Uterus (tissue), 4 donors: ENCODE measurements at places on chromosomes 4 and X. TPM values are rescaled to one million over a fixed set of nuclear protein-coding genes. Genes with fewer than 3 reads are reported as not detected.
A peak's percentile ranks its signal among the peaks of the same experiment; 100 is the strongest.

Gene BMP3
- total RNA-seq = not detected

Gene TBC1D8B
- 5.3 TPM for total RNA-seq

Gene QRFPR
- not detected for total RNA-seq

DNA sequence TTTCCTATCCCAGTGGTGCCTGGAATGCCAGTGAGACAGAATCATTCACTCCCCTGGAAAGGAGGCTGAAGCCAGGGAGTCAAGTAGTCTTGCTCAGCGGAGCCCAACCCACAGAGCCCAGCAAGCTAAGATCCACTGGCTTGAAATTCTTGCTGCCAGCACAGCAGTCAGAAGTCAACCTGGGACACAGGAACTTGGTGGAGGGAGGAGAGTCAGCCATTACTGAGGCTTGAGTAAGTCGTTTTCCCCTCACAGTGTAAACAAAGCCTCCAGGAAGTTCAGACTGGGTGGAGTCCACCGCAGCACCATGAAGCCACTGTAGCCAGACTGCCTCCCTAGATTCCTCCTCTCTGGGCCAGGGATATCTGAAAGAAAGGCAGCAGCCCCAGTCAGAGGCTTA lies 283.2 kb upstream of the CPEB2 start:
- H3K4me1 ChIP-seq = no peaks in the 10 kb centered on the region
- H3K36me3 ChIP-seq = no peaks in the 10 kb centered on the region
- DNase-seq = no peak

- H3K27me3 ChIP-seq = no peaks in the 10 kb centered on the region
- no peak overlapping the region for H3K4me3 ChIP-seq
- no peaks in the 10 kb centered on the region for H3K36me3 ChIP-seq
- H3K27ac ChIP-seq = no peak overlapping the region
These were observed 44.1 kb upstream of the SH3RF1 start for GRCh38 chr4:169314906-169315305.

GRCh38 chr4:53494851-53495250 lies 96.4 kb downstream of the LNX1 start:
- no peaks in the 10 kb centered on the region for H3K27me3 ChIP-seq
- no peaks in the 10 kb centered on the region for H3K36me3 ChIP-seq
- no peak overlapping the region for H3K27ac ChIP-seq
- no peak overlapping the region for H3K4me3 ChIP-seq
- no peak for DNase-seq

- peak overlapping the region; percentile 86 for H3K27ac ChIP-seq
- H3K4me1 ChIP-seq = no peaks in the 10 kb centered on the region
- peak overlapping the region; percentile 92 for H3K4me3 ChIP-seq
- no peaks in the 10 kb centered on the region for H3K27me3 ChIP-seq
These were observed 804 bp downstream of the OSTC start for GRCh38 chr4:108651014-108651791.

GRCh38 chr4:137711502-137711901 lies 179.2 kb upstream of the PCDH18 start:
- H3K4me3 ChIP-seq = no peak overlapping the region
- H3K27ac ChIP-seq = no peak overlapping the region
- no peak for DNase-seq
- peaks cover 5% of the 10 kb centered on the region for H3K4me1 ChIP-seq
- H3K27me3 ChIP-seq = no peaks in the 10 kb centered on the region
